Left lung (tissue), 14 donors: ENCODE measurements at places on chromosomes 16 and 17.

DNA sequence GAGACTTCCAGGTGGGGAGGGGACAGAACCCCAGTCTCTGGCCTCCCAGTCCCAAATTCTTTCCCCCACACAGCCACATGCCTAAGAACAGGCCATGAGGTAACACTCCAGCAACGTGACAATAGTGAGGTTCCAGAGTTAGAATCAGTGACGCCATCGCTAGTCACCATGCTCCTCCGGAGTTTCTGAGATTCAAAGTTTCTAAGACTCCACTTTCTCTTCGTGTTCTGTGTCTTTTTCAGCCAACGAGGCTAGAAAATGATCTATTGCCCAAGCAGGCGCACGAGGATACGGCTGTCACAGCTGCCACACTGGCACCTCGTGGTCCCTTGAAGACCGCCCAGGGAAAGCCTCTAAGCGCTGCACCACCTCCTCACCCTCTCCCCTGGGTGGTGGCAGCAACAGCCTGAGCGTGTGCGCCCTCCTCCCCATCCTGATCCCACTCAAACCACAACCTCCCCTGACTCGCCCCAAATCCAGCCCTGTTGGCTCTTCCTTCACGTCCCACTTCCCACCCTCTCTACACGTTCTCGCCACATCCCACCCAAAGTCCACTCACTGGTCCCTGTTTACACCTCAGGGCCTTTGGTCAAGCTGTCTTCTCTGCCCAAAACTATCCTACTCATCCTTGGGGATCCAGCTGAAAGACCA lies 1.0 kb downstream of the MCRIP1 start:
- H3K27me3 ChIP-seq: no peaks in the 10 kb centered on the region
- H3K27ac ChIP-seq: peak overlapping the region; percentile 90
- peak overlapping the region; percentile 58 for H3K4me3 ChIP-seq
- peak; percentile 29 for DNase-seq

- H3K27me3 ChIP-seq: no peaks in the 10 kb centered on the region
- H3K4me1 ChIP-seq: peaks cover 14% of the 10 kb centered on the region
- no peak overlapping the region for H3K27ac ChIP-seq
- no peak overlapping the region for H3K4me3 ChIP-seq
These were observed 5.6 kb downstream of the CDK10 start for GRCh38 chr16:89691986-89692569.

- H3K27ac ChIP-seq: peak overlapping the region; percentile 99
- no peak for DNase-seq
- peak overlapping the region; percentile 49 for H3K4me3 ChIP-seq
- no peaks in the 10 kb centered on the region for H3K36me3 ChIP-seq
- peaks cover 8% of the 10 kb centered on the region for H3K4me1 ChIP-seq
These were observed 54.5 kb downstream of the TUBD1 start for GRCh38 chr17:59838052-59838916.

- H3K36me3 ChIP-seq: no peaks in the 10 kb centered on the region
- H3K27ac ChIP-seq: no peak overlapping the region
- no peak overlapping the region for H3K4me3 ChIP-seq
- no peak for DNase-seq
These were observed 75.9 kb downstream of the C16orf95 start for GRCh38 chr16:87241137-87241771.

DNA sequence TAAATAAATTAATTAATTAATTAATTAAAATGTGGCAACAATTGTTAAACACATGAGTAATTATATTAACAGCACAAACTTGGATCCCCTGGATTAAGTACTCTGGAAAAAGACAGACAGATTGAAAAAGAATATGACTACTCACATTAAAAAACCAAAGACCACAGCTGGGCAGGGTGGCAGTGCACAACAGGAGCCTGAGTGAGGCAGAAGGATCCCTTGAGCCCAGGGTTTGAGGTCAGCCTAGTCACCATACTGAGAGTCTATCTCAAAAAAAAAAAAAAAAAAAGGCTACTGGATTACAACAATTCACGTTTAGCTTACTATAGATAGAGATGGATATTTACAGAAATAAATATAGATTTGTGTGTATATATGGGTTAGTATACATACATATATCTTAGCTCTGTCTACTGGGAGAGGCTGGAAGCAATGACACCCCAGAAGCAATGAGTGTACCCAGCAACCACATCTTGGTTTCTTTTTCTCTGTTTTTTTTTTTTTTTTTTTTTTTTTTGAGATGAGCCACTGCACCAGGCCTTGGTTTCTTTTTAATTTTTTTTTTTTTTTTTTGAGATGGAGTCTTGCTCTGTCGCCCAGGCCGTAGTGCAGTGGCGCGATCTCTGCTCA lies 10.6 kb upstream of the SUZ12 start:
- DNase-seq: no peak
- no peak overlapping the region for H3K27ac ChIP-seq
- H3K4me3 ChIP-seq: no peak overlapping the region

GRCh38 chr16:19463468-19464315 lies 46.0 kb downstream of the TMC5 start:
- H3K4me3 ChIP-seq: no peak overlapping the region
- H3K27me3 ChIP-seq: no peaks in the 10 kb centered on the region
- H3K36me3 ChIP-seq: no peaks in the 10 kb centered on the region
- DNase-seq: no peak
- H3K27ac ChIP-seq: no peak overlapping the region

DNA sequence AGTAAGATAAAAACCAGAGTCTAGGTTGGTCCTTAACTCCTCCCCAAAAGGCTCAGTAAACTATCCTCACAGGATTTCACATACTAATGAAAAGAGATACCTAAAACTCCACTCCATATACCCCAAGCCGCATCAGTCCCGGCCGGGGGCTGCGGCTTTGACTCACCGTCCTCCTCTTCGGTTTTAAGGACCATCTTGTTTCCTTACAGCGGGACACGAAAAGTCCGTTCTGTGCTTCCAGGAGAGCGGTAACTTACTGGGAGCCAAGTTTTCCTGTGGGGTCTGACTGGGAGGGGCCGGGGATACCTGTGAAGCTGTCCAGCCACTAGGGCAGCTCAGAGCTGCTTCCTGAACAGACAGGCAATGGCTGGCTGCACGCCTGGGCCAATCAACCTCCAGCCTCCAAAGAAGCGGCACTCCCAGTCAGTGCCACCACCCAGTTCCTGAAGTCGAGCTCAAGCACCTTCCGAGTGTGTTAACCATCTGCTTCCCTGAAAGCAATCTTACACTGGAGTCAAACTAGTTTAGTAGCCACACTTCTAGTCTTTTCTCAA lies 45.5 kb downstream of the CYTH1 start:
- H3K4me1 ChIP-seq: peaks cover 87% of the 10 kb centered on the region
- no peaks in the 10 kb centered on the region for H3K27me3 ChIP-seq
- H3K4me3 ChIP-seq: peak overlapping the region; percentile 41
- no peak for DNase-seq

DNA sequence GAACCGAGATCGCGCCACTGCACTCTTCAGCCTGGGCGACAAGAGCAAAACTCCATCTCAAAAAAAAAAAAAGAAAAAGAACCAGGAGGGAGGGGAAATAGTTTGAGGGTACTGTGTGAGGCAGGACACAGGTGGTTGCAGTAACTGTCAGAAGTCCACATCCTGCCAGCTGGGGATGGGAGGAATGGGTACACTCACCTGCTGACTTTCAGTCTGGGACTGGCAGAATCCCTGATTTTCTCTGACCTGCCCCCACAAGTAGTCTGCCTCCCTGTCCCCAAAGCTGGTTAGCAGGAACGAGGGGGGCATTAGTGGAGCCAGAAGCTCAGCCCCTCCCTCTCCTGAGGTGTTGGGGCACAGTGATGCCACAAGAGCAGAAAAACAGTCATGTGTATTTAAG lies 7.1 kb upstream of the ARL5C start:
- DNase-seq: no peak
- peaks cover 5% of the 10 kb centered on the region for H3K4me1 ChIP-seq
- no peak overlapping the region for H3K4me3 ChIP-seq
- no peaks in the 10 kb centered on the region for H3K27me3 ChIP-seq

GRCh38 chr17:15453246-15453645 lies 14.2 kb downstream of the CDRT4 start:
- peaks cover 8% of the 10 kb centered on the region for H3K4me1 ChIP-seq
- H3K27me3 ChIP-seq: no peaks in the 10 kb centered on the region

- H3K36me3 ChIP-seq: no peaks in the 10 kb centered on the region
- H3K4me3 ChIP-seq: no peak overlapping the region
- no peaks in the 10 kb centered on the region for H3K27me3 ChIP-seq
These were observed 474.3 kb upstream of the TOM1L1 start for GRCh38 chr17:54426296-54426886.

- no peak for DNase-seq
- peaks cover 40% of the 10 kb centered on the region for H3K4me1 ChIP-seq
- H3K27me3 ChIP-seq: no peaks in the 10 kb centered on the region
These were observed 97.8 kb downstream of the NXN start for GRCh38 chr17:881778-882177.

- DNase-seq: no peak
- no peak overlapping the region for H3K27ac ChIP-seq
- H3K36me3 ChIP-seq: no peaks in the 10 kb centered on the region
- H3K4me3 ChIP-seq: no peak overlapping the region
- peaks cover 8% of the 10 kb centered on the region for H3K4me1 ChIP-seq
- H3K27me3 ChIP-seq: peaks cover 28% of the 10 kb centered on the region
These were observed 3.2 kb upstream of the SCRN2 start for GRCh38 chr17:47844227-47844626.

- no peak overlapping the region for H3K4me3 ChIP-seq
- peaks cover 66% of the 10 kb centered on the region for H3K4me1 ChIP-seq
- H3K36me3 ChIP-seq: no peaks in the 10 kb centered on the region
- DNase-seq: no peak
- no peaks in the 10 kb centered on the region for H3K27me3 ChIP-seq
These were observed 38.0 kb downstream of the CUEDC1 start for GRCh38 chr17:57916925-57917858.

- H3K4me1 ChIP-seq: no peaks in the 10 kb centered on the region
- H3K27me3 ChIP-seq: no peaks in the 10 kb centered on the region
- DNase-seq: no peak
- H3K36me3 ChIP-seq: no peaks in the 10 kb centered on the region
- H3K27ac ChIP-seq: no peak overlapping the region
- no peak overlapping the region for H3K4me3 ChIP-seq
These were observed 157.2 kb upstream of the CACNG3 start for GRCh38 chr16:24098896-24099295.

DNA sequence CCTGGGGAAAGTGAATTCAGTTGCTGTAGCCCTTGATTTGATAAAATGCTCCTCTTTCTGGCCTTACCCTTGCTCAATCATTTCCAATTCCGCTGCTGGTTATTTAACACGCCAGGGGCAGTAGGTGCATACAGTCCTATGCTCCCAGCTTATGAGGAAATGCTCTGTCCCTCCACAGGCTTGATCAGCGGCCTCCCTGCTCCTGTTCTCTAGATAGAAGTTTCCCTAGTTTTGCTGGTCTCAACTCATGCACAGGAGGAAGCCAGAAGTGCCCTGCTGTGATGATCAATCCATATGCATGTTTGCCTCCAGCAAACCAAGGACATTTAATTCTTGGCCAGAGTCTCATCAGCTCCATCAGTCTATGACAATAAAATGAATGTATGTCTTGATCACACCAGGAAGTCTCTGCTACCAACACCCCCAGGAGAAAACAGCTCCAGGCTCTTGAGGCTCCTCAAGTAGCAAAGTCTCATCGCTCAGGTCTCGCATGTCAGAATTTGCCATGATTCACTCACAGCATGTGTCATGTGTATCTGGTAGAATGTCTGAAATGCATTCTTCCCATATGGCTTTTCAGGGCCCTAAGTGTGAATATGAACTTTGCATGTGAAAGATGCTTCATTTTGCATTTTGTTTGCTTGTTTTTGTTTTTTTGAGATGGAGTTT lies 208.9 kb downstream of the CDH13 start:
- no peaks in the 10 kb centered on the region for H3K36me3 ChIP-seq
- no peaks in the 10 kb centered on the region for H3K27me3 ChIP-seq

DNA sequence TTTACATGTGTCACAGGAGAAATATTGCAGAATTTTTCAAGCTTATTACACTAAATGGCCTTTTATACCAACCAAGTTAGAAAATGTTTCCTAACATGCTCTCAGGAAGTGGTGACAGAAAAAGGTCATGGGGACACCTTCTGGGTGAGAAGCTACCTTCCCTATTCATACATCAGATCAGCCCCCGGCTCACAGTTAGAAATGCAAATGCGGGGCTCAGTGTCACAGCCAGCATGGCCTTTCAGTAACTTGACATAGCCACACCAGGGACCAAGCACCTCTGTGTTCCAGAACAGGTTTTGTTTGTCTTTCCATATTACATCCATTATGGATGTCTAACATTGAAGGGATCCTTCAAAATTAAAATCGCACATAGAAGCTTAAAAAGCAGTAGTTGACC lies 59.5 kb downstream of the CHD9NB start:
- H3K4me3 ChIP-seq: no peak overlapping the region
- no peaks in the 10 kb centered on the region for H3K27me3 ChIP-seq
- H3K27ac ChIP-seq: no peak overlapping the region
- no peak for DNase-seq

GRCh38 chr17:52170963-52171572 lies 12.6 kb upstream of the CA10 start:
- DNase-seq: no peak
- H3K27me3 ChIP-seq: no peaks in the 10 kb centered on the region
- H3K4me1 ChIP-seq: no peaks in the 10 kb centered on the region
- no peak overlapping the region for H3K27ac ChIP-seq
- H3K36me3 ChIP-seq: no peaks in the 10 kb centered on the region
- H3K4me3 ChIP-seq: no peak overlapping the region

DNA sequence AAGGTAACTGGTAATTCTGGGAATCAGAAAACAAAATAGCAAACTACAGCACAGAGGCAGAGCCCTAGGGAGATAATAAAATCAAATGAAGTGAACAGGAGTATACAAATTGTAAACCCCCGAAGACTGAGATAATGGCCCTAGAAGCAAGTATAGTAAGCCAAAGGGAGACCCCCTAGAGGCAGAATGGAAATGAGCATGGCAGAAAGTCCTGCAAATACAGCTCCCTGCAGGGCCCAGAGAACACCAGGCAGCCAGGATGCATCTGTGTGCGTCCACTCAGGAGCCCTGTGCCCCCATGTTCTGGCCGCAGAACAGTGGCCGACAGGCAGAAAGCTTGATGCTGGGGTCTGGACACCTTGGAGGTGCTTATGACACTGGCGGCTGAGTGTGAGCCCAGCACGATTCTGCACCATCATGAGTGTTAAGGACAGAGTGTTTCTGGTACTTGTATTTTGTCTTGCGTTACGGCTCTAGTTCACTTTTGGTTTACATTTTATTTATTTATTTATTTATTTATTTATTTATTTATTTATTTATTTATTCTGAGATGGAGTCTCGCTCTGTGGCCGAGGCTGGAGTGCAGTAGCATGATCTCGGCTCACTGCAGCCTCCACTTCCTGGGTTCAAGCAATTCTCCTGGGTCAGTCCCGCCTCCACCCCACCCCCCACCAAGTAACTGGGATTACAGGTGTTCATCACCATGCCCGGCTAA lies 48.7 kb downstream of the RGS9 start:
- no peak for DNase-seq
- H3K4me1 ChIP-seq: peaks cover 8% of the 10 kb centered on the region
- no peak overlapping the region for H3K27ac ChIP-seq
- H3K4me3 ChIP-seq: no peak overlapping the region
- no peaks in the 10 kb centered on the region for H3K27me3 ChIP-seq
- H3K36me3 ChIP-seq: no peaks in the 10 kb centered on the region

DNA sequence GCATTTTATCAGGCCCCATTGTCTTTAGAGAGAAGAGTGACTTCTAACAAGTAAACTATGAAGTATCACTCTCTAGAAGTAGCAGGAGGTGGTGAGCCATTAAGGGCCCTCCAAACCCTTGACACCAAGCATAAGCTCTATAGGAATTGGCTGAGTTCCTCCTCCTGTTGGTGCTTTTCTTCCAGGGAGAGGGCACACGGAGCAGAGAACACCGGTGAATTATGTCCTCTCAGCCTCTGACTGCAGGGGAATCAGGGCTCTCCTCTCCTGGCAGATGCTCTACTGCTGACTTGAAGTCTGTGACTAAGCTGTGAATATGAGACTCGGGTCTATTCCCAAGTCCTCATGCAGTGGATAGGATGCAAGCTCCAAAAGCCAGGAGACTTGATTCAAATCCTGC lies 32.3 kb downstream of the CHD9 start:
- H3K4me3 ChIP-seq: no peak overlapping the region
- H3K36me3 ChIP-seq: no peaks in the 10 kb centered on the region
- DNase-seq: peak; percentile 16
- no peaks in the 10 kb centered on the region for H3K27me3 ChIP-seq
